ENCODE measurements at places on chromosomes 11 and 22.
A peak's percentile ranks its signal among the peaks of the same experiment; 100 is the strongest.

- DNase-seq = no peak
These were observed 188.1 kb downstream of the MYO18B start for GRCh38 chr22:25930083-25930482.

- DNase-seq = no peak
These were observed 3.4 kb upstream of the IGSF22 start for GRCh38 chr11:18729426-18729825.

DNA sequence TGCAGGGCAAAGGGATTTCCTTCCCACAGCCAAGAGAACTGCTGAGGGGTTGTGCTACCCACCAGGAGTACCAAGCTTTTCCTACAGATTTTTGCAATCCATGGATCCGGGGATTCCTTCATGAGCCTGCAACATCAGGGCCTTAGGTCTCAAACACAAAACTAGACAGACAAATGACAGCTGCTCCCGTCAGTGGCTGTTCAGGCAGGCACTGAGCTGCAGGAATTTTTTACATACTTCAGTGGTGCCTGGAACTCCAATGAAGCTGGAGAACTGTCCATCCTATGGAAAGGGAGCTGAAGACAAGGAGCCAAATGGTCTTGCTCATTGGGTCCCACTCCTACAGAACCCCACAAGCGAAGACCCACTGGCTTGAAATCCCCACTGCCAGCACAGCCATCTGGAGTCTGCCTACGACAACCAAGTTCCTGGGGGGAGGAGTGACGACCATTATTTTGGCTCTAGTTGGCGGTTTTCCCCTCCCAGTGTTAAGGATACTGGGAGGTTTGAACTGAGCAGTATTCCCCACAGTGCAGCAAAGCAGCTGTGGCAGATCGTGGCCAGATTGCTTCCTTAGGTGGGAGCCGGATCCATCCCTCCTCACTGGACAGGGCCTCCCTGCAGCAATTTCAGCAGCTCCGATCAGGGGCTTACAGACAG, 157.7 kb upstream of the TMEM45B start:
- no peak for DNase-seq

- DNase-seq = peak; percentile 53
These were observed 20.2 kb upstream of the ACR start for GRCh38 chr22:50717709-50718351.

DNA sequence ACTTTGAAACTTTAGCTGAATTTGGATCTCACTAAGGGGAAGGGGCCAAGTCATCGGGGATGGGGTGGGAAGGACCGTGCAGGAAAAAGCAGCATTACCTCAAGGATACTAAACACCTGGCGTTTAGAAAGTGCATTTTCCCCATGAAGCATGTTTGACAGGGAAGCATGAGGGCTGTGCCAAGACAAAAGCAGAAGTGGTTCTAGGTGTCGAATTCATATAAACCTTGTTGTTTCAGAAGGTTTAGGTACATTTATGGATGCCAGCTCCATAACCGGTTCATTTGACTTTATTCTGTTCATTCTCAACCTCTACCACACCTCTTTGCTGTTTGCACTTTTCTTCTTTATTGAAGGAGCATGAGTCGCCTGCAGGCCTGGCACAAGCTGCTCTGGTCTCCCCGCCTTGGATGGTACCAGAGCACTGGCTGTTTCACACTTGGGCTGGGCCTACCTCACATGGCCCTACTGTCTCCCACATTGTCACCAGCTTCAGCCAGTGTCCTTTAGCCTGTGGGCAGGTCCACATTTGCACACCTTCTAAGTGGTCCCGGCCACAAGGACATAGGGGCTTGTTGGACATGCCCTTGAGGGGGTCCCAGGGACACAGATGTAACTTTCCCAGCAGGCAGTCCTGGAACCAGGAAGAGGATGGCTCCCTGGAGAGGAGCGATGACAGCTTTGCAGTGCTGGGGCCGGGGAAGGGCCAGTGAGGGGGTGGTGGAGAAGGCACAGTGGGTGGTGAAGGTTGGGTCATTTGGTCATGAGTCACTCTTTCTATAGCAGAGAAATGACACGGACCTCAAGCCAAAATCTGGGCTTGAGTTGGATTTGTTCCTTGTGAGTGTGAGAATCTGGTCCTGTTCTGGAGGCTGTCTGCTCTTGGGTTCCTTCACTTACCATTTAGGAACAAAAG, 3.2 kb upstream of the ST14 start:
- no peak for DNase-seq

DNA sequence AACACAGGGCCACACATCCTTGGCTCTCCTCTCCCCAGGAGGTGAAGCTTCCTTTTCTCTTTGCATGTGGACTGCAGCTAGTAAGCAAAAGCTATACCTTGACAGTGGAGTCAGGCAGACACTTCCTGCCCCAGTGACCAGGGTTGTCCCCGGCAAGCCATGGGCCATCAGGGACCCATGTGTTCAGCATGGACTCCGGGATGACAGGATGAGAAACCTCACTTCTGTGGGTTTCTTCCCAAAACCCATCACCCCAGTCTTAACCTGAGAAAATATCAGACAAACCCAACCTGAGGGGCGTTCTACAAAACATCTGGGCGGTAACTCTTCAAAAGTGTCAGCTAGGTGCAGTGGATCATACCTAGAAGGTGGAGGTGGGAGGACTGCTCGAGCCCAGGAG, 40.2 kb downstream of the GNB1L start:
- DNase-seq = no peak

DNA sequence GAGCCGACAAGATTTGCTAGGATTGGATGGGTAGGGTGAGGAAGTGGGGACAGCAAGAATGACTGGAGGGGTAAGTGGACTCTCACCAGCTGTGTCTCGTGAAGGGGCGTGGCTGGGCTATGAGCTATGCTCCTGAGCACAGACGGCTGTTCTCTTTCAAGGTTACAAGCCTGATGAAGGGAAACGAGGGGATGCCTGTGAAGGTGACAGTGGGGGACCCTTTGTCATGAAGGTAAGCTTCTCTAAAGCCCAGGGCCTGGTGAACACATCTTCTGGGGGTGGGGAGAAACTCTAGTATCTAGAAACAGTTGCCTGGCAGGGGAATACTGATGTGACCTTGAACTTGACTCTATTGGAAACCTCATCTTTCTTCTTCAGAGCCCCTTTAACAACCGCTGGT, 19.9 kb downstream of the F2 start:
- DNase-seq = no peak

- DNase-seq = no peak
These were observed 64.1 kb downstream of the NECTIN1 start for GRCh38 chr11:119664701-119665420.

DNA sequence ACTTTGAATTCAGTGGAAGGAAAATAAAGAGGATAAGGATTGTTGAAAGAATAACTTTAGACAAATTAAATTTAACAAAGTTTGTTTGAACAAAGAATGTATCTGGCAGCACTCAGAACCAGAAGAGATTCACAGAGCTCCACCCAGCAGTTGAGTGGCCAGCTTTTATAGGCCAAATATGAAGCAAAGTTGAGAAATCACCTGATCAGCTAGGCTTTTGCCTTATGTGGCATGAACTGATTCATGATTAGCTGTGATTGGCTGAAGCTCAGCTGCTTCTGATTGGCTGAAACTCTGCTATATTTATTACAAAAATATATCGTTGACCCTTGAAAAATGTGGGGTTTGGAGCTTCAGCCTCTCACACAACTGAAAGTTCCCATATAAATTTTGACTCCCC, 62.6 kb downstream of the PIWIL4 start:
- DNase-seq = peak; percentile 60

GRCh38 chr11:3947061-3947460, 91.6 kb downstream of the STIM1 start:
- no peak for DNase-seq

GRCh38 chr11:32894149-32894827, 1.7 kb downstream of the QSER1 start:
- DNase-seq = peak; percentile 84
